Small intestine (tissue), 16 donors: ENCODE measurements at places on chromosomes 11 and 22. TPM values are rescaled to one million over a fixed set of nuclear protein-coding genes. Genes with fewer than 3 reads are reported as not detected.

Gene GGTLC2
- 0.04 TPM for polyA plus RNA-seq

Gene TTC36
- 2.3 TPM for polyA plus RNA-seq

Gene PSMC3
- 156 TPM for polyA plus RNA-seq

Gene ADSL
- 78.2 TPM for polyA plus RNA-seq

Gene ADM2
- polyA plus RNA-seq, result 13.9 TPM

Gene ART1
- polyA plus RNA-seq, result 0.04 TPM

Gene SLC36A4
- polyA plus RNA-seq, result 1.4 TPM

Gene SYT12
- 0.01 TPM for polyA plus RNA-seq

DNA sequence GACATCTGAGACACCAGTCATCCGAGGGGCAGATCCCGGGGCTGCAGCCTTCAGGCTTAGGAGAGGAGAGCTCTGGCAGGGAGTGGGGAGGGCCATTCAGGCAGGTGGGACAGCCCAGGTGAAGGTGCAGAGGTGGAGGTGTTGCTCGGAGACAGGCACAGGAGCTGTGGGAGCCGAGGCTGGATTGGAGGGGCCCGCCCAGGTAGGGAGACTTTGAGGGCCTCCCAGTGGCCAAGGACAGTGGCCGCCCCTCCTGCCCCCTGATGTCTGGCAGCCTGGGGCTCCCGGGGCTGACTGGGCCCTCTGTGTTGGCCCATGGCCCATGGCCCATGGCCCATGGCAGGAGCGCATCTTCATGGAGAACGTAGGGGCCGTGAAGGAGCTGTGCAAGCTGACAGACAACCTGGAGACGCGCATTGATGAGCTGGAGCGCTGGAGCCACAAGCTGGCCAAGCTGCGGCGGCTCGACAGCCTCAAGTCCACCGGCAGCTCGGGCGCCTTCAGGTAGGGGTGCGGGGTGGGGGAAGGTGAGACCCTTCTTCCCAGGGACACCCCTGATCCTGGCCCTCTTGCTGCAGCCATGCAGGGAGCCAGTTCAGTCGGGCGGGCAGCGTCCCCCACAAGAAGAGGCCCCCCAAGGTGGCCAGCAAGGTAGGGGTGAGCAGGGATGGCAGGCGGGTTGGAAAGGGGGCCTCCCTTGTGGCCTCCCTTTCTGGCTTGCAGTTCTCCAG lies 13.3 kb downstream of the TMEM258 start:
- DNase-seq, result no peak

DNA sequence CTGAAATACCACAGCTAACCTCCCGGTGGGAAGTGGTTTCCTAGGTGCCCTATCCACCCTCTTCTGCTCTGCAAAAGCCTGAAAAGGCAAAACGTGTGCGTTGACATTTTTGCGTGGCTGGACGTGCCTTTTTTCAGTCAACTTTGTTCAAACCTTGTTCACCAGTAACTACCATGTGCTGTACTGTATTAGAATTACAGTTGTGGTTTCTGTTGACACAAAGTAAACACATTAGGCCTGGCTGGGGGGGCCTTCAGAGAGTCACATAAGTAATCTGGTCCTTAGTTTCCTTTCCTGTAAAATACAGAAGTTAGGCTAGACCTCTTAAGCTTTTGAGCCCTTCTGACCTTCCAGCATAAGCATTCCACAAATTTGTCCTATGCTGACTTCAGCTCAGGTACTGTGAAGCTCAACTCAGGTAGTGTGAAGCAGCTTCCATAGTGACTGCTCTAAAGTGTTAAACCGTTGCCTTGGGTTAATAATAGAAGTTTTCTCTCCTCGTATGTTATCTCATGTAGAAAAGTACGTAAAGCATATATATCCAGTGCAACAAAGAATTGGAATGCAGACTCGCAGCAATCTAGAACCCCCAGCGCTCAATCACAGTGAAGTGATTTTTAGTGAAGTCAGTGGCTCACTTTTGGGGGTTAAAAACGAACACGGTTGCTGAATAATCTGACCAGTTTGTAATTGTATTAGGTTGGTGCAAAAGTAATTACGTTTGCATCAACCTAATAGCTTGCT lies 1.8 kb downstream of the EWSR1 start:
- DNase-seq, result peak; percentile 20

DNA sequence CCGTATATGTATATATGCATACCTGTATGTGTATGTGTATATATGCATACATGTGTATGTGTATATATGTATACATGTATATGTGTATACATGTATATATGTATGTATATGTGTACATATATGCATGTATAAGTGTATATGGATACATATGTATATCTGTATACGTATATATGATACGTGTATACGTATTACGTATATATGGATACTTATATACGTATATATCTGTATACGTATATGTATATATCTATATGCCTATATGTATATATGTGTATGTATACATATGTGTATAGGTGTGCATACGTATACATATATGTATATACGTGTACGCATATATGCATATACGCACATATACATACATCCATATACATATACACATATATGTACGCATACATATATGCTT lies 681.6 kb upstream of the ANO3 start:
- no peak for DNase-seq

GRCh38 chr11:65066805-65067291 lies 8.5 kb upstream of the NAALADL1 start:
- DNase-seq, result no peak

- no peak for DNase-seq
These were observed 62.0 kb upstream of the YPEL1 start for GRCh38 chr22:21797444-21798221.

DNA sequence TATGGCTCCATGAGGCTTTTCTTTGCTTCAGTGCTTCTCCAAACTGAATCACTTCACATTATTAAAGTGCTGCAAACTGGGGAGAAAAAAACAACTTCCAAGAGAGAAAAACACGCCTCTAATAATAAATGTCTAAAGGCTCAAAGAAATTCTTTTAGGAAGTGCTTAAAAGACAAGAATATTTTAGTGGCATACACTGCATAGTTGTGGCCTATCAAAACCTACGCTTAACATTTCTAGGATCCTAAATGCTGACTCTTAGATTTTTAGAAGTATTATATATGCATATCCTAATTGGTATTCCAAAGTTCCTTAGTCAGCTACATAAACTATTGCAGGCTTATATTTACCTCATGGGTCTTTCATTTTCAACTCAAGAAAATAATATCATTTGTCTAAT lies 879.0 kb upstream of the CCDC90B start:
- DNase-seq, result no peak

DNA sequence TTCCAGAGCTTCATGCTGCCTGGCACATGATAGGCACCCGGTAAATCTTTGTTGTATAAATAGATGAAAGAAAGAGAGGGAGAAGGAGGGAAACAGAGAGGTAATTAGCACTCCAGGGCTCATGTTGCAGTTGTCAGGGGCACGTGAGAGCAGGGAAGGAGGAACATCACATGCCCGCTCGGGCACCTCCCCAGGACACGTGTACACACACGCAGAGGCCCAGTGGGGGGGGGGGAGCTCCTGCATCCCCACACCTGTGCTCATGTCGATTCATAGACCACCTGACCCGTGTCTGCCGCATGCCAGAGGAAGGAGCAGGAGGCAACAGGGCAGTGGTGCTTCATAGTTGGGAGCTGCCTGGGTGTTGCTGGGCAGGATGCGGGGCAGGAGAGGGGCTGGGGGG lies 37.1 kb upstream of the NNMT start:
- DNase-seq, result no peak

- DNase-seq, result no peak
These were observed 11.8 kb downstream of the E2F8 start for GRCh38 chr11:19228968-19229367.

DNA sequence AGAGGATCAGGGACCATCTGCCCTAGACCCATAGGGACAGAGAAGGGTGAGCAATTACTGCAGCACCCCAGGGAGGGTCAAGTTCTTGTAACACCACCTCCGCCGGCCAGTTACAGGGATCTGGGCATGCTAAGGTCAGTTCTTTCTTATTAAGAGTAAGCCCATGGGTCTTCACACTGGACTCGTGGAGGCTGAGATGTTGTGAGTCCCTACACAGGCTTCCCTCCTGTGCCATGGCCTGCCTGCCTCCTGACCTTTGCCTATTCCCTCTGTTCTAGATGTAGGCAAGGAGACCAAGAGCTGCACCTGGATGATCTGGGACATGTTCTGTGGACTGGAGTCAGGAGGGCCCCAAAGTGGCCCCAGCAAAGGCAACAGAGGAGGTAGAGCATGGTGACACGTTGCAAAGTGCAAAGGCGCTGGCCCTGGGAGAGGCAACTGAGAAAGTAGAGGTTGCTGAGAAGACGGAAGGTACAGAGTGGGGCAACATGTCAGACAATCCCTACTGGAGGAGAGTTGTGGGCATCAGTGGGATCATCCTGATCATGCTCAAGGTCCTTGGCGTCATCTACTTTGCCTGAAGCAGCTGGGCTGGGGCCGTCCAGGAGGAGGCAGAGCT lies 16.3 kb upstream of the GNAZ start:
- no peak for DNase-seq

- DNase-seq, result no peak
These were observed 72.0 kb downstream of the FLI1 start for GRCh38 chr11:128765571-128766549.

- no peak for DNase-seq
These were observed at the start of gene HEPACAM for GRCh38 chr11:124935548-124936514. TSS of gene HEPACAM (minus strand) at chr11:124936047. CDS start at chr11:124936006, 41 bp downstream.

- no peak for DNase-seq
These were observed 129.4 kb downstream of the OSBP2 start for GRCh38 chr22:30824096-30824495.

GRCh38 chr22:40636380-40637182 lies at the start of gene MRTFA:
TSS of gene MRTFA (minus strand) at chr22:40636719.
- peak; percentile 100 for DNase-seq

GRCh38 chr11:26011474-26011873 lies 320.5 kb upstream of the ANO3 start:
- DNase-seq, result no peak

DNA sequence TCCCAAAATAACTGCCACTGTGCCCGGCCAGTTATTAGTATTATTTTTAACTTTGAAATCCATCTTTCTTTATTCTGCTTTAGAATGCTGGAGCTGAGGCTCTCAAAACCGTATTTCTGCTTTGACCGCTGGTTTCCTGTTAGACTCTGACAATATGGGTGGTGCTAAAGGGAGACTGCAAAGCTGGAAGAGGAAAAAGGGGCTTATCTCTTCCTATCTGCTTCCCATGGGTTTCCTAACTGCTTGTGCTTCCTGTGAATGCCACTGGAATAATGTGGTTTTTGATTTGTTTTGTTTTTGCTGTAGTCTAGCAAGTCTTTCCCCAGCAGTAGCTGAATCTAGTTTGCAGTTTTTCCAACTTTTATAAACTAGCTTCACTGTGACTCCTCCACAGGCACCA lies 43.6 kb downstream of the XRRA1 start:
- DNase-seq, result no peak

DNA sequence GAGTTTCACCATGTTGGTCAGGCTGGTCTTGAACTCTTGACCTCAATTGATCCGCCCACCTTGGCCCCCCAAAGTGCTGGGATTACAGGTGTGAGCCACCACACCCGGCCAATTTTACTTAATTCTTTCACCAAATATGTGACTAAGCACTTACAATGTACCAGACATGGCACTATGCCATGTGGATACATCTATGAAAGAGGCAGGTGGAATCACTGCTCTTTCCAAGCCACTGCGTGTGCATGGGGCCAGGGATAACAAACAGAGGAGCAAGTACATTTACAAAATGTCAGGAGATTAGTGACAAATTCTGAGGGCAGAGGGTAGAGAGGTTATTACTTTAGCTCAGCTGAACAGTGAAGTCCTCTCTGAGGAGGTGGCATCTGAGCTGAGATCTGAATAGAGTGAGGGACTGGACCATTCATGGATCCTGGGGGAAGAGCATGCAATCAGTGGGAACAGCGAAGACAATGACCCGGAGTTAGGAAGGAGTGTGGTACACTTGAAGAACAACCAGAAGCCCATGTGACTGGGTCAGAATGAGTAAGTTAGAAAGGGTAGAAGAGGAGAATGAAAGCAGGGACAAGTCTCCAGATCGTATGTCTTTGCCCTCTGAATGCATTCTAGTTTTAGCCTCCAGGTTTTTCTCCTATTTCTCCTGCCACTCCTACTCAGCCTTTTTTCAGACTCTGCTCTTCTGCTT lies 38.3 kb upstream of the GRAMD1B start:
- DNase-seq, result no peak

DNA sequence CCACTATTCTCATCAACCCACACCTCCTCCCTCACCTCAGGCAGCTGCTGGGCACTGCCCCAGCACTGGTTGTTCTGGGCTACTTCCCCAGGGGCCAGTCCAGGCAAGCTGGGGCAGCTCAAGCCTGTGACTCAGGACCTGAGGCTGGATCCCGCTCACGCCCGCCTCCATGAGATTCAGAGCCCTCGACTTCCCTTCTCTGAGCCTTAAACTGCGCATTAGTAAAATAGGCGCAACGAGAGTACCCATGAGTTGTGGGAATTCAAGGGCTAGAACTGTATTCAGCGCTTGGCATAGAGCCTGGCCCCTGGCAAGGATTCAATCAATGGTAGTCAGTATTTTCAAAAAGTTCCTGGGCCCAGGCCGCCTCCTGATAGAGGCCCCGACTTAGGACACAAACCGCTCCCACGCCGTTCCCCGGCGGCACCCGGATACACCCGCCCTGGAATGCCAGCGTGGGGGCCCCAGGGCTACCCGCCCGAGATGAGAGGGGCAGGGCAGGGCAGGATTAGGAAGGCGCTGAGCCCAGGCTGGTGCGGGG lies 723 bp upstream of the CD82 start:
- DNase-seq, result no peak

GRCh38 chr11:66126064-66126463 lies 56.0 kb downstream of the PACS1 start:
- no peak for DNase-seq

GRCh38 chr11:109034339-109034696 lies 369.4 kb downstream of the DDX10 start:
- DNase-seq, result no peak

GRCh38 chr11:125132596-125132995 lies 21.2 kb upstream of the TMEM218 start:
- no peak for DNase-seq

- DNase-seq, result no peak
These were observed 108.4 kb downstream of the GGTLC2 start for GRCh38 chr22:22752556-22753477.

GRCh38 chr22:20523086-20523983 lies 15.9 kb downstream of the MED15 start:
- DNase-seq, result no peak

- no peak for DNase-seq
These were observed 76.0 kb downstream of the RBFOX2 start for GRCh38 chr22:35952576-35952975.

DNA sequence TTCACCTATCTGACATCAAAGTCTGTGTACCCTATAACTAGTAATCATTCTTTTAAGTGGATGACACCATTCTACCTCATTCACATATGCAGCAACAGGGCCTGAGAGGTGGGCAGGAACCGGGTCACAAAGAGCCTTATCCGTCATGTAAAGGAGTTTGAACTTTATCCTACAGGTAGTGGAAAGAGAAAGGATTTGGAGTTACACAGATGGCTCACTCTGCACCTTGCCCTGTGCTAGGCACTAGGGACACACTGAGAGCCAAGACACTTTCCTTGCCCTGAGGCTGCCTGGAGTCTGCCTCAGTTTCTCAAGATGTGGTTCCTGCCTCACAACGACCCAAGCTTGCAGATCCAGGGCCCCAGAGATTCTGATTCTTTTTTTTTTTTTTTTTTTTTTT lies 14.3 kb upstream of the ACER3 start:
- no peak for DNase-seq
